ENCODE measurements at places on chromosomes 5 and 9. TPM values are rescaled to one million over a fixed set of nuclear protein-coding genes. Genes with fewer than 3 reads are reported as not detected.

SLC6A3 gene
- not detected for total RNA-seq

MRPS27 gene
- 95.3 TPM for total RNA-seq

IFNB1 gene
- not detected for total RNA-seq

PCDHGA2 gene
- 0.11 TPM for total RNA-seq

DOCK2 gene
- 192 TPM for total RNA-seq

PLEKHG4B gene
- total RNA-seq, result 0.05 TPM

TMEM215 gene
- not detected for total RNA-seq

G3BP1 gene
- total RNA-seq, result 255 TPM

GABRA6 gene
- not detected for total RNA-seq

TNFSF15 gene
- not detected for total RNA-seq

GMCL2 gene
- total RNA-seq, result not detected
